Dermis microvascular lymphatic vessel endothelial cell (primary cell): ENCODE measurements at places on chromosomes 5 and 9. TPM values are rescaled to one million over a fixed set of nuclear protein-coding genes. Genes with fewer than 3 reads are reported as not detected.
A peak's percentile ranks its signal among the peaks of the same experiment; 100 is the strongest.

GRCh38 chr5:160009591-160009989 is 651 bp downstream of the TTC1 start:
- DNase-seq: no peak

- no peak for DNase-seq
Observed at GRCh38 chr9:88816141-88816540, 175.1 kb upstream of the S1PR3 start.

- peak; percentile 55 for DNase-seq
Observed at GRCh38 chr5:6435356-6435755, 13.3 kb upstream of the UBE2QL1 start.

Gene ADGRD2
- not detected in 2 replicates for total RNA-seq

- DNase-seq: no peak
Observed at GRCh38 chr5:158860706-158861105, 239.0 kb downstream of the EBF1 start.

Gene FREM1
- under 0.01 TPM in 2 replicates for total RNA-seq
